CD4-positive, alpha-beta T cell (primary cell): ENCODE measurements at places on chromosomes 3 and 15.

GRCh38 chr3:113063126-113063894 lies 72.5 kb downstream of the GTPBP8 start:
- DNase-seq = peak; percentile 49

DNA sequence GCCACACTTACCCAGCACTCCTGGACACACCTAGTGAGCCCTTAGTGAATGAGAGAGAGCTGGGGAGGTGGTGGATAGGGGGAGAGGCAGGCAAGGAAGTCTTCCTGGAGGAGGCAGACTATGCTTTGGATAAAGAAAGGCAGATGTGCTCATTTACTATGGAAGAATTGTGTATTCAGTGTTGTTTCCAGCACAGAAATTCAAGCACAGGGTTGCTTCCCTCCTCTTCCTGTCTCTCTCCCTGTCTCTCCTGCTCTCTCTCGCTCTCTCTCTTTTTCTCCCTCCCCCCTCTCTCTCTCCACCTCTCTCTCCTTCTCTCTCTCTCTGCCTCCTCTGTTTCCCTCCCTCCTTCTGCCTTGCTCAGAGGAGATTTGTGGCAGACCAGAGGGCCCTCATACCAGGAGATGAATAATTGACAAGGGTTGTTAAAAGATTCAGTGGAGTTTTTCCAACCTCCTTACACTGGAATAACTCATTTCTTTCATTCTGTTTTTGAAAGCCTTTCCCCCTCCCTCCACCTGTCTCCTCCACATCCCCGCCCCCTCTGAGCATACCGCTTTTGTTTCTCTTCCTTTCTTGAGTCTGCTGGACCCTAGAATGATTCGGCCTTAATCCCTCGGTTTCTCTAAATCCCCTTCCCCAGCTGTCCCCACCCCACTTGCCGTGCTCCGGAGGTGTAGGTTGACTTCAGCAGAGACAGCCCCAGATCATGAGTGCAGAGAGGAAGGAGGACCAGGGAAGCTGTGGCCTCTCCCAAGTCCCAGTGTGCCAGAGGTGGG lies 65.6 kb downstream of the CCDC33 start:
- no peak for DNase-seq

DNA sequence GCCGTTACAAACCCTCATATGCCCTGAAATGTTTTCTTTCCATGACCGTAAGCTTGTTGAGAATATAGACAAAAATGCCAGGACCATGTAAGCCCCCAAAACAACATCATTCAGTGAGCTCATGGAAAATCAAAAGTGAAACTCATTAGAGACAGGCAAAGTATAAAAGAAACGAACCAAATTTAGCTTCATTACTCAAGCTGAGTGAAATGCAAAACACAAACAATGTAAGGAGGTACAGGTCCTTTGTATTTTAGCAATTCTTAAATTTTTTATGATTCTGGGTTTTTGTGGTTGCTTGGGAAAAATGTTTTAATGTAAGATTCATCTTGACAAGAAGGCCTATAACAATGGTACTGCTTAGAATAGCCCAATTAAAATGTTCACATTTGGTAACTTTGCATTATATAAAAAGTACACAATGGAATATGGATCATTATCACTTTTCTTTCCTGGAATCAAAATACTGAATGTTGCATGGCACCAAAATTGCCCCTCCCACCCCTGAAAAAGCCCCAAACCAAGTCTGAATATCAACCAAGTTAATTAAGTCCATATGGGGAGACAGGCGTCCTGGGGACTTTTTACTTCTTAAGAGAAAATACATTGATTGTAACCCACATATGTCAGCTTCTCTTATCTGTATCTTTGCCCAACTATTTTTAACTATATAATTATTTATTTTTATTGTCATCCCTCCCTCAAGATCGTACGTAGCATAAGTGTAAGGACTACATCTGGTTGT lies 247.7 kb upstream of the CDIN1 start:
- DNase-seq = no peak

DNA sequence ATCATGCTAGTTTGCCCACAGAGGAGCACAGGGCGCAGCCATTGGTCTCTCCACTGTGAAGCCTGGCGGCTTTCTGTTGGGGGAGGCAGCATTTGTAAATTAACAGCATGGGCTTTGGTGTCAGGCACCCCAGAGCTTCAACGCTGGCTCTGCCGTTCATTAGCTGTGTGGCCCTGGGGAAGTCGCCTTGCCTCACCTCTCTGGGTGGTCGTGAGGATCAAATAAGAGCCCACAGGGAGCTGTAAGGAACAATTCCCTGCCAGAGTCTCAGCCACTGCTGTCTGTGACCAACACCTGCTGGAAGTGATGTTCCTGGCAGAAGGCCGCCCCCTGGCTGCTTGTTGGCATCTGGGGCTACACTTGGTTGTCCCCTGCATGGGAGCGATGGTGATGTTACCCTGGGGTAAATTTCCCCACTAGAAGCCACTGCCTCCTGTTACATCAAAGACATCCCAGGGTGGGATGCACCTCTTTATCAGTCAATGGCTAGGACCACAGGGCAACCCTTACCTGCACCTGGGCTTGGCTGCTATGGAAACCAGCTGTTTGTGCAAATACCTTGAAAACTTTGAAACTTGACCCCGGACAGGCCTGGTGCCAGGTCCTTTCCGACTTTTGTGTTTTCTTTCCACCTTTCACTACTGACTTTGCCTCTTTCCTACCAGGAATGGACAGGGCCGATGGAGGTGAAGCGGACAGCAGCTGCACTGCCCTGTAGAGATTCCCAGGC lies 36.9 kb downstream of the DNASE1L3 start:
- DNase-seq = peak; percentile 20

GRCh38 chr15:67743558-67743957 lies 81.8 kb upstream of the SKOR1 start:
- DNase-seq = no peak

DNA sequence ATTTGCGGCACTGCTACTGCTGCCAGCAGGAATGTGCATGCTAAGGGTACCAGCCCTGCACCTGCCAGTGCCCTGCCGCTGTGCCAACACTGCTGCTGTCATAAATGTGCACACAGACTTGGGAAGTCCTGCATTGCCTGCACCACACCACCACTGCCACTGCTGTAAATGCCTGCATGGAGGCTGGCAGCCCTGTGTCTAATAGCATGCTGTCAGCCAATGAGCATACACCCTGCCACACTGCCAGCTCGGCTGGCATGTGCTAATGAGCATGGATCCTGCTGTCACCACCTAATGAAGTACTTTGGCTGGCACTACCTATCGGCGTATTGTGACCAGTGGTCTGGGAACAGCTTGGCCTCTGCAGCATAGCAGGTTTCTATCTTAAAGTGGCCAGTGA lies 981.8 kb upstream of the GBE1 start:
- no peak for DNase-seq

DNA sequence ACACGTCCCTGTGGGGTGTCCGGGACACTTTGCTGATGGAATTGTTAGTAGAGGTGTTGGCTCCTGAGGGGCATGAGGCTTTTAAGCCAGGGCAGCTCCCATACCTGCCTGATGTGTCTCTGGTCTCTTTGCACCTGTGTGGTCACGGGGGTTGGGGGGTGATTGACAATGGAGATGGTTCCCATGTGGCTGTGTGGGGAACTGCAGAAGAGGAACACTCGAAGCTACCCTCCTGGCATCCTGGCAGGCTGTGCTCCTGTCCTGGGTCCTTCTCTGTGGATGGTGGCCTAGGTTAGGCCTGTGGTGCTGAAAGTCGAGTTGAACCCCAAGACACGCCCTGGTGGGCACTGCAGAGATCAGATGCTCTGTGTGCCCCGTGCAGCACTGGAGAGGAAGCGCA lies 73.4 kb downstream of the HMCES start:
- DNase-seq = no peak

GRCh38 chr15:54149115-54149531 lies 170.9 kb downstream of the UNC13C start:
- no peak for DNase-seq

GRCh38 chr15:97993310-97993738 lies 32.8 kb downstream of the ARRDC4 start:
- DNase-seq = no peak

GRCh38 chr15:41882689-41883483 lies 11.0 kb downstream of the SPTBN5 start:
- DNase-seq = no peak

- no peak for DNase-seq
Measured at GRCh38 chr3:100957261-100957986, 35.8 kb downstream of the ABI3BP start.

DNA sequence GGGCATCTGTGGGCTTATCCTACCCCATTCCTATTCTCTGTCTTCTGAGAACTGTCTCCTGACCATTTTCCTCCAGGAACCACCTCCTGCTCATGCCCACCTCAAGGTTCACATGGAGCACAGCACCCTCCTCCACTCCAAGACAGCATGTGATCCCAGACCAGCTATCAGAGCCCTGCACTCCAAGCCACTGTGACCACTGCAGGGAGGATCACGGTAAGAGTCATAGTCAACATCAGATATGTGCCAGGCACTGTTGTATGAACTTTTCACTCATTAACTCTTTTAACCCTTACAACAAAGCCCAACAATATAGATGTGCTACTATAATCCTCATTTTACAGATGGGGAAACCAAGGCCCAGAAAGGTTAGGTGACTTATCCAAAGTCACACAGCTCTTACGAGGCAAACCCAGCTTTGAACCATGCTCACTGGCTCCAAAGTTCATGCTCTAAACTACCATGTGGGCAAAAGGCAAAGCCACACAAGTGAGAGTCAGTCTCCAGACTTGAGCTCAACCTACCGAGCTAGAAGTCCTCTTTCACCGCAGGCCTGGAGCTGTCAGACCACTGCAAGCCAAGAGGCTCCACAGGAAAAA lies 115.1 kb upstream of the IQSEC1 start:
- no peak for DNase-seq

GRCh38 chr3:182782149-182782548 lies 11.2 kb upstream of the ATP11B start:
- no peak for DNase-seq

- no peak for DNase-seq
Measured at GRCh38 chr15:23561914-23562313, 3.6 kb upstream of the MKRN3 start.

DNA sequence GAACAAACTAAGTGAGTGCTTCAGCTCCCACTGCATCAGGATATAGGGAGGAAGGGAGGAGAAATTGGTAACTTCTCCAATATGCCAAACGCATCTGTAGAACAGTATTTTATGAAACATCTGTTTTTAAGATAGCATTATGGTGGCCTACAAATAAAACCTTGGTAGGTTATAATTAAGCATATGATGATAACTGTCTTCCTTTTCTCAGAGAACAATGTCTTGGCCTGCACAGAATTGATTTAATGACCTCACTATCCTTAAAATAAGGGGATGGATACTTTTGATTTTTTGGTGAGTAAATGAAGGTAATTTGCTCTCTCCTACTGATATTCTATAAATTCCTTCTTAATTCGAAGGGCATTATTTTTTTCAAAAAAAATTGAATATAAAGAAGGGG lies 451.5 kb upstream of the TGFBR2 start:
- no peak for DNase-seq

- DNase-seq = no peak
Measured at GRCh38 chr3:550471-550870, 353.9 kb downstream of the CHL1 start.
